Renal cortical epithelial cell (primary cell): ENCODE measurements at places on chromosomes 16 and 17. TPM values are rescaled to one million over a fixed set of nuclear protein-coding genes. Genes with fewer than 3 reads are reported as not detected.

MYH11 gene
- total RNA-seq: 0.05 TPM in 1 of 2 replicates, not detected in the other

DNA sequence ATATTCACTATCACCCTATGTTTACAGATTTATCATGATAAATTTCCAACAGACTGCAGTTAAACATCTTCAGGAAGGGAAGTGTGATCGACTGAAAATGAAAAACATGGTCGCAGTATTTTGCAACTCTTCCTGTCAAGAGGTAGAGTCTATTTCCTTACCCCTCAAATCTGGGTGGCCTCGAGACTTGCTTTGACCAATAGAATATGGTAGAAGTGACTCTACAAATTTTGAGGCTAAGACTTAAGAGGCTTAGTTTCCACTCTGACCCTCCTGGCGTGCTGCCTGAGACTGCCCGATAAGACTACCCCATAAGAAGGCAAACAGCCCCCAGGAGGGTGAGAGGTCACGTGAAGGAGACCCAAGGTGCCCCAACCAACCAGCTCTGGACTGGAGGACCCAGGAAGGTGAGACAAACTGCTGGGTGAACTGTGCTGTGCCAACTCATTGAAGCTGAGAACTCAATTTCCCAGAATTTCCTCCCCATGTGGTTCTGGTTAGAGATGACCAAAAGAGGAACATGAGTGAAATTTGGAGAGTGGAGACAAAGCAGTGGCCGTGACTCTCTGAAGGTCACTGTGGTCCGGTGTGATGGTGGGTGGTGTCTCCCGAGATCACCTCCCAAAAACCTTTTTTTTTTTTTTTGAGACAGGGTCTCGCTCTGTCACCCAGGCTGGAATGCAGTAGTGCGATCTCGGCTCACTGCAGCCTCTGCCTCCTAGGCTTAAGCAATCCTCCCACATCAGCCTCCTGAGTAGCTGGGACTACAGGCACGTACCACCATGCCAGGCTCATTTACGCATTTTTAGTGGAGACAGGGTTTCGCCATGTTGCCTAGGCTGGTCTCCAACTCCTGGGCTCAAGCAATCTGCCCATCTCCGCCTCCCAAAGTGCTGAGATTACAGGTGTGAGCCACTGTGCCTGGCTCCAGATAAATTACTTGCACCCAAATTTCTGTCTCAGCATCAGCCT lies 38.2 kb upstream of the LITAF start:
- DNase-seq: no peak

GRCh38 chr16:78788276-78788675 lies 688.8 kb downstream of the WWOX start:
- no peak for DNase-seq

DNA sequence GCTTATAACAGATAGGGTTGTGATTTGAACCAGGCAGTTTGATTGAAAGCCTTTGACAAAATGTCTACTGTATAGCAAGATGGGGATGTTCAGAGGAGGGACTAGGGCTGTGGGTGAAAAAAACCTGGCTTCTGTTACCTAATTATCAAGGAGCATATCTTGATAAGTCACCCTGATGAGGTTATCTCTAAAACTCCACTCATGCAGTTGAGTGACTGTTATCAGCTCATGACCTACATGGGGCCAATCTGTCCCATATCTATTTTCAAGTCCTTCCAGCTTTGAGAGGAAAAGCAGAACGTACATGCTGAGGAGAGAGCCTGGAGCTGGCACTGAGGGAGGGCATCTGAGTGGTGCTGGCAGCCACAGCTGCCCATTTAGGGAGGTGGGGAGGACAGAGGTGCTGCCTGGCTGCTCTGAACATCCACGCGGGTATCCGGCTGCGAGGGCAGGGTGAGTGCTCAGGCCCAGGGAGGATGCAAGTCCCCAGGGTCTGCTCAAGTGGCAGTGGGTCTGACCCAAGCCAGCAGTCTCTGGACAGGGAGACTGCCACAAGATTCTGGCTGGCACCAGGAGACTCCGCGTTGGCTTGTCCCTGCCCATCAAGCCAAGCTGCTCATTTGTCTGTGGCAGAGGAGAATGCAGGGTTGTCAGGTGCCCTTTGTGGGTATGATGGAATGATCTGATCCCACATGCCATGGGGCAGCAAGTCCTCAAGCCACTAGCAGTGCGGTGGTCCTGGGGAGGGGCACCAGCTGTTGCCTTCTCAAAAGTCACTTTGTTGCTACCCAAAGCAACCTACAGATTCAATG lies 29.2 kb downstream of the ATPAF2 start:
- no peak for DNase-seq

SLC5A11 gene
- not detected in 2 replicates for total RNA-seq
